Fibroblast of skin of right quadriceps (primary cell): ENCODE measurements at places on chromosomes 2 and 18.

- DNase-seq, result no peak
These were observed 268.2 kb upstream of the FBXO11 start for GRCh38 chr2:48174503-48174902.

- peak; percentile 45 for DNase-seq
These were observed 191.9 kb upstream of the TCF4 start for GRCh38 chr18:55779691-55780585.

- DNase-seq, result no peak
These were observed 106.8 kb downstream of the RTP5 start for GRCh38 chr2:241976296-241976695.

- DNase-seq, result no peak
These were observed 70.9 kb downstream of the CHRNA1 start for GRCh38 chr2:174693344-174693743.

GRCh38 chr2:120235681-120236080 is 12.5 kb upstream of the TMEM185B start:
- DNase-seq, result no peak

DNA sequence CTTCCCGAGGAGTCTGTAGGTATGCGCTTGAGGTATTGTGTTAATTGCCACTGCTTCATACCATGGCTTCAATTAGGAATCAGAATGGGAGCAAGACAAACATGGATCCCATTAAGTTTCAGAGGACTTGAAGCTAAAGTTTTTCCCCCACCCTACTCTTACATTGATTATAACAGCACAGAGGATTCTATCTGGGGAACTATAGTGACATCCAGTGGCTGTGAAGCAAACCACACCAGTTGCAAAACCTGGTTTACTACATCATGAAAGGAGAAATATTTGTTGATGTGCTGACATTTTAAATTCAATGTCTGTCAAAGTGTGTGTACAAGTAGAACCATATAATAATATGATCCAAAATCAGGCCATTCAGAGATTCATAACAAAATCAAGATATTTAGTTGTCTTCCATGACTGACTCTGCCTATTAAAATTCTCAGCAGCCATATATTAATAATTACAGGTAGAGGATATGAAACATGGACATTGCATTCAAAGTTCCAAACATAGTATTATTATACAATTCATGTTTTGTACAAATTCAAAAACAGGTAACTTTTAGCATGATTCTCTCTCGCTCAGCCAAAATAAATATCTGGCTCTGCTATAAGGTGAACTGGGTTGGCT is 82.9 kb downstream of the GRB14 start:
- peak; percentile 50 for DNase-seq

DNA sequence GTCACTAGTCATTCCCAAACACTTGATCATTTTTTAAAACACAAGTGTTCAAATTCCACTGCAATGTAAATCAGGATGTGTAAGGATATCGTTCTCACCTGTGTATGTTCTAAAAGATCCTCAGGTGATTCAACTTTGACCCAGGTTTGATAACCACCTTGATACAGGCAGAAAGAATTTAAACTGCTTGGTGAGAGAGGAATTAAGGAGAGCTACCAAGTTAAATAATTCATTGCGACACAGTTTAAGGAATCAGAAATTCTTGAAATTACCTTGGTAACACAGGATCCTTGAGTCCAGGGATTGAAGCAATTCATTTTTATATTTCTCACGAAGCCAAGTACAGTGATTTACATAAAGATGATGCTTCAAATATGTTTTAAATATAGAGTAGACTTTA is 80.7 kb upstream of the EHBP1 start:
- DNase-seq, result no peak

- DNase-seq, result no peak
These were observed 16.6 kb downstream of the ADCY3 start for GRCh38 chr2:24903161-24904103.

DNA sequence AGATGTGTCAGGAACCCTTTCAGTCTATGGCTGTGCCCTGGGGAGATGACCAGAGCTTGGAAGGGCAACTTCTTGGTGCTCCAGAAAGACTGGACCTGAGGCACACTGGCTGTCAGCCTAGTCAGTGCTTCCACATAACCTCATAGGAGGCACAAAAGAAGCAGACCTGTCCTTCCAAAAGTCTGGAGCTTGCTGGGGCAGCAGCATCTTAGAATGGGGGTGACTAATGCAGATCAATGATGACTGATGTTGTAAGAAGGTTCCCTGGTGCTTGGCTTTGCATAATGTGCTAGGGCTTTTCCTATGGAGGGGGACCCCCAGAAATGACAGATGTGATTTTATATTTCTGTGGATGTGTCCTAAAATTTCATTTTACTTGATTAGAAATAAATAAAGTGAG is 255.7 kb upstream of the THUMPD2 start:
- DNase-seq, result no peak
